ENCODE measurements at places on chromosomes 4 and X.
A peak's percentile ranks its signal among the peaks of the same experiment; 100 is the strongest.

GRCh38 chrX:106014119-106014775 lies 24.3 kb downstream of the SERPINA7 start:
- no peak for DNase-seq

DNA sequence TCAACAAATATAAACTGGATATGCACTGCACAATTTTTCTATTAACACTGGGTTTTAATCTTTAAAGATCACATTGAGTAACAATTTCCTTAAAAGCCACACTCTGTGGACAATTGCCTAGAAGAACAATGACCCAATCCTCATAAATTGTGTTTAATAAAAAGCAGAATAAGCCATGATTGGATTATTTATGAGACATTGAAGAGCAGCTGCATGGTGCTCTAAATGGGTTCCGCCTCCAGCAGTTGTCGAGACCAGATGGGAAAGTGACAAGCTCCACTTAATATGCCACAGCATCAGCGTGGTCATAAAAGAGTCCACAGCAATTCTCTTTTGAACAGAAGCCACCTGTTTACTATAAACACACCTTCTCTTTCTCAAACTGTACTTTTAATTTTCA lies 635.2 kb upstream of the FRG1 start:
- DNase-seq = peak; percentile 39

GRCh38 chr4:139441029-139441428 lies 12.9 kb upstream of the RAB33B start:
- DNase-seq = no peak

- DNase-seq = no peak
Observed at GRCh38 chrX:121064579-121064978, 17.2 kb downstream of the GLUD2 start.

DNA sequence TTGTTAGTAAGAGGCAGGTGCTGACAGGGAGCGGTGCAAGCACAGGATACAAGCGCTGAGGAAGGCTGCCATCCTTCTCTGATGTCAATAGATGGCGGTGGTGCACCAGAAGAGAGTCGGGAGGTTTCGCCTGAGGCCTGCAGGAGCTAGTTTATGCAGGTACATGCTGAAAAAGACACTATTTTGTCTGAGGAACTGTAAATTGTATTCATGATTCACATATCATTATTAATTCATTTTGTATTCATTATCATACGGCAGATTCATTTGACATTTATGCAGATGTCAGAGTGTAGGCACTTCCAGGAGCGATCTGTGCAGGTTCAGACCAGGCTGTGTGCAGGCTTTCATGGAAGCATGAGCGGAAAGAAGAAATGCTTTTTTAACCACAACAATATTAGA lies 824.0 kb downstream of the STIM2 start:
- peak; percentile 41 for DNase-seq

DNA sequence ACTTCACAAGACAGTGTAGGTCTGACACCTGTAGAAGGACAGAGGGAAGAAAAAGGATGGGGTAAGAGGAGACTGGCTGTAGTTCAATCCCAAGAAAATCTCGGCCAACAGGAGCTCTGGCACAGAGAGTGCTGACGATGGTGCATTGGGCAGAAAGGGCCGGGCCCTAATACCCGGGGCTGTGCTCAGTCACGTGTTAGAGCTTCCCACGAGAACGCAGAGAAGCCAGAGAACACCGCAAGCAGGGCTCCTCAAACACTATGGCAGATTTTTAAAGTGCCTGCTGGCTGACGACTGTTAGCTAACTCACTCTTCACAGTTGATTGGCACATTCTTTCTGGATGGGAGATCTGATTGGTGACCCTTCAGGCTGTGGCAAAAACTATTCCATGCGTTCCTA lies 35.5 kb downstream of the EREG start:
- no peak for DNase-seq

DNA sequence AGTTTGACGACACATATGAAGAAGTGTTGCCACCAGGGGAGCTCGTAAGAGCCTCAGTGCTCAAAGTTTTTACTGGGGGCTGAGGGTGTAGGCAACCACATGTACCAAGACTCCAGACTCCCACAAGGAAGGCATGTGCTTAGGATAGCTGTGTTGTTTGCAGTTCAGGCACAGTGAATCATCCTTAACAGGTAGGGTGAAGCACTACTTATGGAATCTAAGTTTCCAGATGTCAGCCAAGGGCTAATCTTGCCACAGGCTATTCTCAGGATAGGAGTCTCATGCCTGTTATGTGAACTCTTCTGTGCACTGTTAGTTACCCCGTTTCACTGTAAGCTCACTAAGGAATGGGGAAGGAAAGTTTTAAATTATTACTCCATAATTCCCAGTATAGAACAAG lies 202.6 kb downstream of the TMA16 start:
- DNase-seq = no peak

DNA sequence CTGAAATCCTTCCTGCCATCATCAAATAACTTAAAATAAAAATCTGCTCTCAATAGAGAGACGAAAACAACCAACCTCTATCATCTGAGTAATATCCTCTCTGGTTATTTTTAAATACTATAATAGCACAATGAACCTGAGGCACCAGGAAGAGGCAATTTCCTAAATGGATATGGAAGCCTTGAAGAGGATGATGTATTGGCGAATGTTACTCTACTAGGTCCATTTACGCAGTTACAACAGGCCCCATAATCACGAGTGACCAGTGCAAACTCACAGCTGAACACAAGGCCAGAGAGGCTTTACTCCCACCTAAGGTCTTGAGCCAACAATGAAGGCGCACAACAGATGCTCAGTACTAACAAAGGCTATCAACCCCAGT lies 678.8 kb upstream of the NR3C2 start:
- no peak for DNase-seq

DNA sequence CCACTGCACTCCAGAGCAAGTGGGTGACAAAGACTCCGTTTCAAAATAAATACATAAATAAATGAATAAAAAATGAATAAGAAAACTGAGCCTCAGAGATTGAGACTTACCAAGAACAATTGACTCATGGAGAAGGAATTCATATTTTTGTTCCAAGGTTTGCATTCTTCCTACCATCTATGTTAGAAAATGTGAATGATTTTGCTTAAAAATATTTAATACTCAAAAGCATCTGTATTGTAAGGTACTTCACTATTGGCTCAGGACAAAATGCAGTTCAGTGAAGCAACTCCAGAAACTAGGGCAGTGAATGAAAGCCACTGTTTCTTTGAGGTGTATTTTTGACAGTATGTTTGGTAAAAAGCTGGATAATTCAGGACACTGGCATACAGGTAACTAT lies 54.1 kb downstream of the XAGE2 start:
- no peak for DNase-seq

DNA sequence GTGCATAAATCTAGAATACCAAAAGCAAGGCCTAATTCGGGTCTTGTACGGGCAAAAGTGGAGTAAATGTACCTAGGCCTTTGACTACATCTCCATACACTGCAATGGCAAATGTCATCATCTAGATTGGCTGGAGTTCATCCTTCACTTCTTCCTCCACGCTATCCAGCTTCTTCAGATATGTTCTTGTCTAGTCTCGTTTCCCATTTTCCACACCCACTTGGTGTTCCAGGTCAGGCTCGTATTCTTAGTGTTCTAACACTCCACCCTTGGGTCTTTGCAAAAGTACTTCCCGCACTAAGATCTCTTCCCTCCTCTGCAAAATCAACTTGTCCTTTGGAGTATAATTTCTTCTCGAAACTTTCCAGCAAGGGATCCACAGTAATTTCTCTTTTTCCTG lies 1.4 kb downstream of the COQ2 start:
- DNase-seq = no peak

DNA sequence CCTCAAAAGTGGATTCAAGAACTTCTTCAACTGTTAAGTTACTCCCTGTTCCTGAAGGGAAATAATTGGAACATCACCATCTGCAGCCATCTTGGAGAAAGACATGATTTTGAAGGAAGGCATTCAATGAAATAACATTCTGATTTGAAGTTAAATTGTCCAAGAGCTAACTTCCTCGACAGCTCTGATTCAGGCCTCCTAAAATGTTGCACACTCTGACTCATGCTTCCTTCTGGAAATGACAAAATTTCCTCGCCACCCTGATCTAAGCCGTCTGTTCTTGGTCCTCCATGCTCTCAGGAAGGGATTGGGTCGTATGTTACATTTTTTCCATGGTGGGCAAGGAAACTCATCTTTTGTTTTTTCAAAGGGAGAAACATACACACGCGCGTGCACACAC lies 496.9 kb upstream of the DIPK2B start:
- DNase-seq = no peak

Measured in NCI-H1105 treated with DMSO at 0.1 percent for 48 hours (cell line).